Stimulated activated naive CD4-positive, alpha-beta T cell treated with Interleukin-2 at 50 U/mL for 16 hours (primary cell): ENCODE measurements at places on chromosomes 3 and 15.

GRCh38 chr3:185779461-185779860 lies 45.4 kb downstream of the IGF2BP2 start:
- no peak for DNase-seq

DNA sequence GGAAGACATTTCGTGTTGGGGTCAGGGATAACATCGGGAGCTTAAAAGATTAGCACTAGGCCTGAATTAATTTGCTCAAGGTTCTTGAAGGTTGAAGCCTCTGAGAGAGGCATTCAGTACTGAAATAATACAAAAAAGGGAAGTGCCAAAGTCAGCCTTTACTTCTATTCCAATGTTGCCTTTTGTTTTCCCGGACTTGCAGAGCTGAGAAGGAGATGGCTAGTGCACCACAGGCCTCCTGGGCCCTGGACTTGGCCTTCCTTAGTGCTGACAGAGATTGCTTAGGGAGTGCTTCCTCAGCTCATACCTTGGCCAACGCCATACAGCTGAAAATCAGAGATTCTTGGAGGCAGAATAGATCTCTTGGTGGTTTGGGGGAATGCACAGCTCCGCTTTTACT lies 333.6 kb upstream of the TBL1XR1 start:
- DNase-seq = no peak

DNA sequence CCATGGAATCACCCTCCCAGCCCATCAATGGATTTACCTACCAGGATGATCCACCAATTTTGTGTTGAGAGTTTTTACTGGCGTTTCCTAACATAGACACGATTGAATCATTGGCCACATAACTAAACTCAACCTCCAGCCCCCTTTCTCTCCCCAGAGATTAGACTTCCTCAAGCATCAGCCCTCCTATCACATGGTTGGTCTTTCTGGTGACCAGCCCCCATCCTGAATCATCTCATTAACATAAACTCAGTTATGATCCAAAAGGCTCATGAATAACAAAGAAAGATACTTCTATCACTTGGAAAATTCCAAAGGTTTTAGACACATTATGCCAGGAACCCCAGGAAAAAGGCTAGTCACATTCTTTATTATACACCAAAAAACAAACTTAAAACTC lies 21.2 kb downstream of the PRKAR2A start:
- DNase-seq = no peak

DNA sequence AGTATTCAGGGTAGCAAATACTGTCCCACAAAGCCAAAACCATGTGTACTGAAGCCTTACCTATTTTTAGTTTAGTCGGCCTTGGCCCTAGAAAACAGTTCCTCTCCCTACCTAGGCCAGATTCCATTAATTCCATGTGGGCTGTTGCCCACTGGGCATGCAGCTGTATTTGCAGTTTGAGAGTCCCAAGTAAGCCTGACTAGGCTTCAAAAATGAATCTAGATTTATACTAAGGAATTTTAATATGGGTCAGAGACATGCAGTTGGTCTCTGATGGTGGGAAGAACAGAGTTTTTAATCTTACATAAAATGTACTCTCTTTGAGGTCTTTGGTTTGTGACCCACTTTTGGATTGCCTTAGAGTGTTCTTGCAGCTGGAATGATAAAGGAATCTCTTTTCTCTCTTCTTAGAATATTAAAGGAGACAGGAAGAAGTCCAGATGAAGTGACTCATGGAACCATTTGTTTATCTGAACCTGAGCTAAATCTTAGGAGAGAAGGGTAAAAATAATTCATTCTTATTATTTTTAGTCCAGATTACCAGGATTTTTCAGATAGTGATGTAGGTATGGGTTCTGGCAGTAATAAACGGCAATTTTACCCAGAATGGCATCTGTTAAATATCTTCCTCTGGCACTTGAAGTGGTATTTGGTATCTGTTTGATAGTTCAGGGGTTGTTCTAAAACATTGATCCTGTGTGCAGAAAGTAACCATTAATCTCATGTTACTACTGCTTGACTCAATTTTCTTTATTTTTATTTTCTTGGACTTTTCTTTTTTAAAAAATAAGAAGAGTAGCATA lies 33.8 kb downstream of the GLCE start:
- no peak for DNase-seq

DNA sequence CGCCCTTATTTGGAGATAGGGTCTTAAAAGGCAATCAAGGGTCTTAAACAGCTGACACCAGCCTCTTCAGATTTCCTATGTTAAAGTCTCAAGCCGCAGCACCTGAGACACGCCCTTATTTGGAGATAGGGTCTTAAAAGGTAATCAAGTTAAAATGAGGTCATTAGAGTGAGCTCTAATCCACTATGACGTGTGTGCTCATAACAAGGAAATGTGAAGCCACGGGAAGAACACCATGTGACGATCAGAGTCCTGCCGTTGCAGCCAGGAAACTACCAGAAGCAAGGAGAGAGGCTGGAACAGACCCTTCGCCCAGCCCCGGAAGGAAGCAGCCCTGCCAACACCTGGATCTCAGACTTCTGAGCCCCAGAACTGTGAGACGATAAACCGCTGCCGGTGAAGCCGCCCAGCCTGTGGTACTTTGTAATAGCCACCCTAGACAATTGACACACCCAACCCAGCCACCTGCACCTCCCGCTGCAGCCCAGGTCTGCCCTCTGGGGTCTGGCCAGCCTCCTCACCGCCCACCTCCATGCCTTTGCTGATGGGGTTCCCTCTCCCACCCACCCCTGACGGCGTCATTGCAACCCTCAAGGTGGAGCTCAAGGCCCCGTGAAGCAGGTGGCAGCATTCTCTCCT lies 137.9 kb downstream of the MEGF11 start:
- DNase-seq = peak; percentile 3

GRCh38 chr3:101938262-101938847 lies 89.0 kb downstream of the NFKBIZ start:
- DNase-seq = no peak

DNA sequence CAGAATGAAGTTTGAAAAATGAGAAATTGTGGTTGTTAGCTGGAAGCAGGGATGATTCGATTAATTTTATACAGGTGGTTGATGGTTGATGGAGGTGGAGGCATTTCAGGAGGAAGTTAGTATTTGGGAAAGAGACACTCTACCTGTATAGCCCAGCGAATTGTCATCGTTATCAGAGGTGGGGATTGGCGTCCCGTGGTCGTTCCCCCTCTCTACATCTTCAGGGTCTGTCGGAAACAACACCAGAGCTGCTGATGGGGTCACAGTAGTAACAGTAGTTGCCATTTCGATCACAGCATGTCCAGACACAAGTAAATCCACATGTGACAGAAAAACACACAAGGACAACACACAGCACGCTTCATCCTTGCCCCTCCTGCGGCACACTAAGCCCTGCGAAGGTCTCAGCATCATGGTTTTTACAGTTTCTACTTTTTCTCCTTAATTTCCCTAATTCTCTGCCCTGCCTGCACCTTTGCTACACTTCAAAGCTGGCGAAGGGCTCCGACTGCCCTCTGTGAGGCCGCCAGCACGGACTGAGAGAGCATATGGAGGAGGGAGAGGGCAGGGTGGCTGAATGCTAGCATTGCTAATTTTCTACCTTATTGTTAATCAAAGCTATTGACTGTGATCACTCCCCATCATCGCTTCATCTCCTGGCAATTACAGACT lies 642.3 kb downstream of the ROBO1 start:
- DNase-seq = no peak

- no peak for DNase-seq
Observed at GRCh38 chr3:169054471-169054870, 609.0 kb downstream of the MECOM start.

GRCh38 chr3:73351423-73352071 lies 273.2 kb downstream of the PDZRN3 start:
- no peak for DNase-seq

GRCh38 chr3:146187334-146187950 lies 26.5 kb upstream of the PLOD2 start:
- DNase-seq = no peak

- no peak for DNase-seq
Observed at GRCh38 chr15:94041746-94042145, 189.6 kb upstream of the MCTP2 start.

DNA sequence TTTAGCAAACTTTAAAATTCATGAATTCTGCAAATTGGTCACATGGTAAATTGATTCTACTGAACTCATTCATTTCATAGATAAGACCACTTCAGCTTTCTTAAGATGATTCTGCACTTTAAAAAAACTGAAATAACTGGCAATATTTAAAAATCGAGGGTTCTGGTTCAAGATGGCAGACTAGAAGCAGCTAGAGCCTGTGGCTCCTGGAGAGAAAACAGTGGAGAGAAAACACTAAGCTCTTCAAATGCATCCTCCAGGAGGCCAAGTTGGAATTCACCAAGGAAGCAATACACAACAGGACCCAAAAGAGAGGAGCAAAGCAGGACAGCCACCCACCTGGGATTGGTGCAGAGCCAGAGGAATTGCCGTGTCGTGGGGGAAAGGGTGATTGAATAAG lies 132.1 kb downstream of the SPATA16 start:
- DNase-seq = no peak

- DNase-seq = no peak
Observed at GRCh38 chr3:157443905-157444796, 7.5 kb downstream of the PTX3 start.

DNA sequence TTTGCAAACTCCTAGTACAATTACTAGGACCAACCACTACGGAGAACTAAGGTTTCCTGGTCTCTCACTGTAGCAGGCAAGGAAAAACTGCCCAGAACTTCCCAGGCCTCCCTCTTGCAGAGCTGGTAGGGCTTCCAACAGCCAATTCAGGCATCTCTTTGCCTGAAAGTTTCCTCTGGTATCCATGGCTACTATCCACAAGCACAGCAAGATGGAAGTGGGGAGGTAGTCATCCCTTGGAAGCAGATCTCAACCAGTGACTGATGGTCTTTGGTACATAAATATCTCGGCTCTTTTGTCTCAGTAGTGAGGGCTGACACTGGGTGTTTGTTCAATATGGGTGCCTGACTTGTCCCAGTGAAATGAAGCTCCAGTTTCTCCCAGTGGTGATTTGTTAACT lies 201.3 kb upstream of the MRPL3 start:
- no peak for DNase-seq

- DNase-seq = no peak
Observed at GRCh38 chr3:194148383-194148782, 12.4 kb downstream of the HES1 start.

GRCh38 chr3:123256256-123256655 lies 54.5 kb downstream of the SEC22A start:
- DNase-seq = no peak
